Kidney (tissue), 22 donors: ENCODE measurements at places on chromosomes 16 and 17. TPM values are rescaled to one million over a fixed set of nuclear protein-coding genes. Genes with fewer than 3 reads are reported as not detected.

DNA sequence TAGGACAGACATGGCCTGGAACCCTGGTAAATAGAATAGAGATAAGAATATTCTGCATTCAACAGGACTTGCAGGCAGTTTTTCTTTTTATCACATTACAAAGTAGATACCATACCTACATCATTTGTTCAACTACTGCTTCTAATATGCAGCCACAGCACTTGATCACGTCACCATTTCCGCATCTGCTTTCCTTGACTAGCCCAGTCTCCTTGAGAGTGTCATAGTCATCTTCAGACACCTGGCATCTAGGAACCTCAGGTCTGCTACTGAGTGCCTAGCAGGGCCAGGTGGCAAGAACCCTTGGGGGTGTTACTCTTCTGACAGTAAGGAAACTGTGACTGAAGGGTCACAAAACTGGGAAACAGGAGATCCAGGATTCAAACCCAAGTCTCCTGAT lies 93.2 kb upstream of the TOB1 start:
- H3K4me3 ChIP-seq = no peak overlapping the region
- peaks cover 5% of the 10 kb centered on the region for H3K36me3 ChIP-seq
- peaks cover 13% of the 10 kb centered on the region for H3K4me1 ChIP-seq

Gene ARHGAP44
- 8.4 TPM for total RNA-seq

Gene SP6
- 2.0 TPM for total RNA-seq

DNA sequence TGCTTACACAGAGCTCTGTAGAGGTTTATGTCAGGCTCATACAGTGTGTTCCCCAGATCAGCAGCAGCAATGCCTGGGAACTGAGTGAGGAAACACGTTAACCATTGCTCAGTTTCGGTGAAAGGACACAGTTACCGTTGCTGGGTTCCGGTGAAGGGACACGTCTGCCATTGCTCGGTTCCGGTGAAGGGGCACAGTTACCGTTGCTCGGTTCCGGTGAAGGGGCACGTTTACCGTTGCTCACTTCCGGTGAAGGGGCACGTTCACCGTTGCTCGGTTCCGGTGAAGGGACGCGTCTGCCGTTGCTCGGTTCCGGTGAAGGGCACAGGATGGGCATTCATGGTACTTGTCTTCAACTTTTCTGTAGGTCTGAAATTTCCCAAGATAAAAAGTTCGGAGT lies 81.7 kb downstream of the MRM3 start:
- H3K27ac ChIP-seq = no peak overlapping the region
- no peaks in the 10 kb centered on the region for H3K27me3 ChIP-seq
- peaks cover 4% of the 10 kb centered on the region for H3K4me1 ChIP-seq
- DNase-seq = no peak
- H3K4me3 ChIP-seq = no peak overlapping the region

DNA sequence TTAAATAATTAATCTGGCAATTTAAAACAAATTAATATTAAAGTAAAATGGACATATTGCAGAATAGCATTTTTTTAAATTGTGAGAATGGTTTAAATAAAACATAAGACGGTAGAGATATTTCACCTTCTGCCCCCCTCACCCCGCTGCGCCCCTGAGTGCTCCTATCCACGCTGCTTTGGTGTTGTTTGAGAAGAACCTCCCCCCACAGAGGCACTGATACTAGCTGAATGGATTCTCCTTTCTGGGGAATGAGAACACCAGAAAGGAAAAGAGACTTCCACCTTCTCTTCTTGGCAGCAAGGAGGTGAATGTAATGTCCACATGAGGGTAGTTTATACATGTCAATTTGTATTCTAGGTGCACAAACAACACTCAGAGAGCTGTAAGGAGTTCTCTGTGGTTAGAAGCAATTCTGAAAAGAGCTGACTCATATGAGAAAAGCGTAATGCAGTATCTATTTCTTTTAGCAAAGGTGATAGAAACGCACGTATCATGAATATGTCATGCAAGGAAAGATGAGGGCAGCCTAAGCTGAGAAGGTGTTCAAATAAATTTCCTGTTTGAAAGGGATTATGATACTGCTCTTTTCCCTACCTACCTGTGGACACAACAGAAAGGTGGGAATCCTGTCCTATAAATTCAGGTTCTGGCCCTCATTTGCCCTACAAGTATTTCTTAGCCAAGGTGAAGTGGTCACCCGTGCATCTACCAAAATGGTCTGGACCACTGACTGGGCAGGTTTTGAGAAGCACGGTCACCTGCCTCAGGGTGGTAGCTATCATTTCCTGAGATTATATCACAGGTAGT lies 126.9 kb downstream of the PARN start:
- no peaks in the 10 kb centered on the region for H3K27me3 ChIP-seq
- H3K4me3 ChIP-seq = no peak overlapping the region
- H3K27ac ChIP-seq = no peak overlapping the region
- no peak for DNase-seq
- no peaks in the 10 kb centered on the region for H3K4me1 ChIP-seq

GRCh38 chr17:6926667-6927066 lies 69.2 kb upstream of the ALOX12 start:
- H3K27ac ChIP-seq = no peak overlapping the region
- no peak overlapping the region for H3K4me3 ChIP-seq
- no peaks in the 10 kb centered on the region for H3K27me3 ChIP-seq
- no peaks in the 10 kb centered on the region for H3K4me1 ChIP-seq
- no peak for DNase-seq
